WERI-Rb-1 (cell line): ENCODE measurements at places on chromosomes 2 and 18.
A peak's percentile ranks its signal among the peaks of the same experiment; 100 is the strongest.

DNA sequence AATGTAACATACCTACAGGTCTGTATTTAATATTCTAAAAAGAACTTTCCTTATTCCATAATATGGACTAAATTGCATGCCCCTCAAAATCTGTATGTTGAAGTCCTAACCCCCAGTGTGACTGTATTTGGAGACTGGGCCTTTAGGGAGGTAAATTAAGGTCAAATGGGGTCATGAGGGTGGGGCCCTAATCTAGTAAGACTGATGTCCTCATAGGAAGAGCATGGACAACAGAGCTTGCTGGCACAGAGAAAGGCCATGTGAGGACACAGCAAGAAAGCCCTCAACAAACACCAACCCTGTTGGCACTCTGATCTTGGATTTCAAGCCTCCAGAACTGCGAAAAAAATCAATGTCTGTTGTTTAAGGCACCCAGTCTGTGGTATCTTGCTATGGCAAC lies 18.6 kb downstream of the SF3B1 start:
- DNase-seq: no peak

DNA sequence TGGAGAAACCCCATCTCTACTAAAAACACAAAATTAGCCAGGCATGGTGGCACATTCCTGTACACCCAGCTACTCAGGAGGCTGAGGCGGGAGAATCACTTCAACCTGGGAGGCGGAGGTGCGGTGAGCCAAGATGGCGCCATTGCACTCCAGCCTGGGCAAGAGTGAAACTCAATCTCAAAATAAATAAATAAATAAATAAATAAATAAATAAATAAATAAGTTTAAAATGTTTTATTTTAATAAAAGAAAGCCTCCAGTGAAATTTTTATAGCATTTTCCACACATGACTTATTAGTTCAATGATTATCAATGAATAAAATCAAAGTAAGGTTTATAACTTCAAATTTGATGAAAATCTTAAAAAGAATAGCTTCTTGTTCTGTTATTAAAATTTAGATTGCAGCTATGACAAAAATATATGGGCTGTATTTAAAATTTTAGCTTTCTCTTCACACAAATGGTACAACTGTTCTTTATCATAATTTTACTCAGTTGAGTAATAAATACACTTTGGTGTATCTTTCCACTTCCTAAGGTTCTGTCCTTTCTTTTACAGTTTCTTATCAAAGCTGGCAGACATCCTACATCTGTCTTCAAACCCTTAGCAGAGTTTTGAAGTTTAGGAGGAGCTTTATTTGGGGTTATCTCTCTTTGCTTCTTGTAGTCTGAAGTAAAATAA lies 78.4 kb upstream of the ZSWIM2 start:
- no peak for DNase-seq

- DNase-seq: no peak
Observed at GRCh38 chr2:9466147-9466683, 8.1 kb upstream of the IAH1 start.

DNA sequence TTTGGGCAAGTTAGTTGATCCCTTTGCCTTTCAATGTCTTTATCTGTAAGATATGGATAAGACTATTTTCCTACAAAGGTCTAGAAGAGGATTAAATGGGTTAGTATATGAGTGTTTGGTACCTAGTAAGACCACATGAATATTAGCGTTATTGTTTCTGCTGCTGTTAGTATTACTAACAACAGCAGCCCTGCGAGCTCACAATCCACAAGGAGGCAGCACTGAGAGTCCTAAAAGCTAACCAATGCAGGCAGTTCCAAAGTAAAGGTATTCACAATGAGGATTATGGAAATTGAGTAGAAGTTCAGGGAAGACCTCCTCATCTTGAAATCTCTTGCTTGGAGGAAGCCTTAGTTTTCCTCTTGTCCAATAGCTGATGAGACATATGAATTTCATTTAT lies 248.9 kb downstream of the TDRD15 start:
- DNase-seq: peak; percentile 53

GRCh38 chr2:216858312-216858711 lies 1.6 kb downstream of the TNP1 start:
- DNase-seq: no peak

- DNase-seq: no peak
Observed at GRCh38 chr2:11377928-11378545, 33.6 kb upstream of the ROCK2 start.

DNA sequence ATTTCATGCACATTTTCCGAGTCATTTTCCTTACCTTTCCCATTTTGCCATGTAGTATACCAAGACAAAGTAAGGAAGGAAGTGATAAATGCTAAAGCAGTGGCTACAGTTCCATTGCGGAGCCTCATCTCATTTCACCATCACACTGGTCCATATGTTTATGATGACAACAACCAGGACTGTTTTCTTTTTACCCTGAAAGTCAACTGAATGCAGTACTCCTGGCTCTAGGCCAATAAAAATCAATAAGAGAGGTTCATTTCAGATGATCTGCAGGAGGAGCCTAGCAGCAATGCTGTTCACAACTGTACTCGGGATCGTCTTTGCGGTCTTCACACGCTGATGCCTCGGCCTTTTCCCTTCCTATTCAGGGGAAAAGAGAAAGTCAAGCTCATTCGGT lies 4.7 kb downstream of the MGAT4A start:
- DNase-seq: no peak

DNA sequence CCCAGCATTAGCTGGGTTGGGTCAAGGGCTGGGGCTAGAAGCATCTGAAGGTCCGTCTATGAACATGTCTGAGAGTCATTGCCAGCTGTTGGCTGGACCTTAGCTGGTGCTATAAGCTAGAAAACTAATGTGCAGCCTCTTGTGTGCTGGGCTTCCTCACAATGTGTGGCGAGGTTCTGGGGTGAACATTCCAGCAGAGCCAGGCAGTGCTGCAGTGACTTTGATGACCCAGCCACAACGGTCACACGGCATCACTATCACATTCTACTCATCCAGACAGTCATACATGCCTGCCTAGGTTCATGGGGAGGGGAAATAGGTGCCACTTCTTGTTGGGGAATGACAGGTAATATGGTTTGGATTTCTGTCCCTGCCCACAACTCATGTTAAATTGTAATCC lies 260.5 kb downstream of the CYP26B1 start:
- DNase-seq: no peak

- no peak for DNase-seq
Observed at GRCh38 chr18:36912887-36913286, 84.0 kb downstream of the KIAA1328 start.

DNA sequence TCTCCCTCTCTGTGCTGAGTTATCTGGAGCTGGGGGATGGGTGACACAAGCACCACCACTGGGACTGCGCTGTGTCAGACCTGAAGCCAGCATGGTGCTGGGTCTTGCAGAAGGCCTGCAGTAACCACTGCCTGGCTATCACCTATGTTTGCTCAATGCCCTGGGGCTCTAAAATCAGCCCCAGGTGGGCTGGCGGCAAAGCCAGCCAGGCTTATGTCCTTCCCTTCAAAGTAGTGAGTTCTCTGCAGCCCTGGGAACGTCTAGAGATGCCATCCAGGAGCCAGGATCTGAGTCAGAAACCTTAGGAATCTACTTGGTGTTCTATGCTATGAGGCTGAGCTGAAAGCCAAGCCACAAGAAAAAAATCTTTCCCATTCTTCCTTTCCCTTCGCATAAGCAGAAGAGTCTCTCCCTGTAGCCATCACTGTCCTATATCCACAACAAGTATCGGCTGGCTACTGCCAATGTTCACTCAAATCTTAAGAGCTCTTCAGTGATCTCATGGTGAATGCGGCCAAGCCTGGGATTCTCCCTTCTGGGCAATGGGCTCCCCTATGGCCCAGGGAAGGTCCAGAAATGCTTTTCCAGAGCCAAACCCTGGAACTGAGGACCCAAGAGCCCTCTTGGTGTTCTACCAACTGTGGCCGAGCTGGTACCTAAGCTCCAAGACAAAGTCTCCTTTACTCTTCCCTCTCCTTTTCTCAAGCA lies 248.7 kb downstream of the ZNF385B start:
- no peak for DNase-seq
